ENCODE measurements at places on chromosomes 13 and 19. TPM values are rescaled to one million over a fixed set of nuclear protein-coding genes. Genes with fewer than 3 reads are reported as not detected.

Gene ZNF787
- 15.5 TPM for total RNA-seq

Gene ZNF813
- 4.2 TPM for total RNA-seq

Gene RCBTB2
- 6.0 TPM for total RNA-seq

DNA sequence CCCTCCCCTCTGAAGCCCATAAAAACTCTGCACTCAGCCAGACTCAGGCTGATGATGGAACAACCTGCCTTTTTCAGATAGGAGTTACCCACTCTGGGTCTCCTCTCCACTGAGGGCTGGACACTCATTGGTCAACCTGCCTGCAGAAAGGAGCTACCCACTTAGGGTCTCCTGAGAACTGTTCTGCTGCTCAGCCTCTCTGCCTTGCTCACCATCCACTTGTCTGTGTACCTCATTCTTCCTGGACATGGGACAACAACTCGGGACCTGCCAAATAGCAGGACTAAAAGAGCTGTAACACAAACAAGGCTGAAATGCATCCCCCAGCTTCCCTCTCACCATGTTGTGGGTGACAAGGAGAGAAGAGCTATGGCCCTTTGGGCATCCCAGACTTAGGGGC, 18.4 kb upstream of the RCBTB2 start:
- no peak for DNase-seq

DNA sequence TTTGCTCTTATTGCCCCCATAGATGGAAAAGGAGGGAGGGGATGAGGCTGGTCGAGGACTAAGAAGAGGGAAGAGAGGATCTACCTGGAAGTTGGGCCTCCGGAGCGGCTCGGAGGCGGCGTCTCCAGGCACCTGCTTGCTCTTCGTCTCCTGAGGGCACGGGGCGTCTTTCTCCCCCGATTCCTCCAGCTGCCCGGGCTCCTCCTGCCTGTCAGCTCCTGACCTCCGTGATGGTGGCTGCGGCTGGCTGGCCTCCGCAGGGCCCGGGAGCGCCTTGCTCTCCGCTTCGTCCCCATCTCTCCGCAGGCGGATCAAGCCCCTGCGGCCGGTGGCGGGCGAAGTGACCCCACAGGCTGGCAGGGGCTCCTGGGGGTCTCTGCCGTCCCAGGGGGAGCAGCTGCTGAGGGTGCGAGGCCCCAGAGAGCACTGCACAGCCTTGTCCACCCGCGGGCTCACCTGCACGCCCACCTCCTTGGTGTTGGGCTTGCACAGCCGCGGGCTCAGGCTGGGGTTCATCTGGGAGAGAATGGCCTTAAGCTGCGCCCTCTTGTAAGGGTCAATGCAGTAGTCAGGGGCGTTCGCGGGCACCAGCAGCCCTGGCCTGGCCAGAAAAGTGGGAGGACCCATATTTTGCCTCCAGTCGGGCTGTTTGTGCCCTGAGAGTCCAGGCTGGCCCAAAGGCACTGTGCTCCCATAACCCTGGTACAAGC, 3.8 kb downstream of the ZAR1L start:
- no peak for DNase-seq

- DNase-seq, result no peak
These were observed 32.4 kb downstream of the GPX4 start for GRCh38 chr19:1136201-1136600.

DNA sequence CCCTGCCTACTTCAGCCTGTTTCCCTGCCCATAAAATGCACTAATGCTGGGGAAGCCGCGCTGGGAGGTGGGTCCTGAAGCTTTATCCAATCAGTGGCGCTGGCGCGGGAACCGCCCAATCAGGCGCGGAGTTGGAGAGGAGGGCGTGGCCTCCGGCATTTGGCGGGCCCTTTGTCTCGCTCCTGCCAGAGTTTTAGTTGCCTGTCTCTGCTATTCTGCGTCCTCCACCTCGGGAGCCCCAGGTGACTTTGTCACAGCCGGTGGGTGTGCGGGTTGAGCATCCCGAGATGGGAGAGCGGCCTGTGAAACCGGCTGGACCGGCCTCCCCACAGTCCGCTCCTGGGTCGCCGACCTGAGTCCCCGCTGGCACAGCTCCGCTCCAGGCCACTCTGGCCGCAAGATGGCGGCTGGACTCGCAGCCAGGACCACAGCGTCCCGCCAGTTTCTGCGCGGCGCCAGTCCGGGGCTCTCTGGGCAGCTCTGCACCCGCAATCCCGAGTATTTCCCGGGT, 30.7 kb upstream of the ZNF429 start:
- peak; percentile 48 for DNase-seq

GRCh38 chr19:31372246-31372781, 23.1 kb upstream of the TSHZ3 start:
- DNase-seq, result no peak

GRCh38 chr13:113928685-113929627, 44.9 kb downstream of the C13orf46 start:
- DNase-seq, result peak; percentile 40

- no peak for DNase-seq
These were observed 787.3 kb upstream of the KLHL1 start for GRCh38 chr13:70895599-70895998.

DNA sequence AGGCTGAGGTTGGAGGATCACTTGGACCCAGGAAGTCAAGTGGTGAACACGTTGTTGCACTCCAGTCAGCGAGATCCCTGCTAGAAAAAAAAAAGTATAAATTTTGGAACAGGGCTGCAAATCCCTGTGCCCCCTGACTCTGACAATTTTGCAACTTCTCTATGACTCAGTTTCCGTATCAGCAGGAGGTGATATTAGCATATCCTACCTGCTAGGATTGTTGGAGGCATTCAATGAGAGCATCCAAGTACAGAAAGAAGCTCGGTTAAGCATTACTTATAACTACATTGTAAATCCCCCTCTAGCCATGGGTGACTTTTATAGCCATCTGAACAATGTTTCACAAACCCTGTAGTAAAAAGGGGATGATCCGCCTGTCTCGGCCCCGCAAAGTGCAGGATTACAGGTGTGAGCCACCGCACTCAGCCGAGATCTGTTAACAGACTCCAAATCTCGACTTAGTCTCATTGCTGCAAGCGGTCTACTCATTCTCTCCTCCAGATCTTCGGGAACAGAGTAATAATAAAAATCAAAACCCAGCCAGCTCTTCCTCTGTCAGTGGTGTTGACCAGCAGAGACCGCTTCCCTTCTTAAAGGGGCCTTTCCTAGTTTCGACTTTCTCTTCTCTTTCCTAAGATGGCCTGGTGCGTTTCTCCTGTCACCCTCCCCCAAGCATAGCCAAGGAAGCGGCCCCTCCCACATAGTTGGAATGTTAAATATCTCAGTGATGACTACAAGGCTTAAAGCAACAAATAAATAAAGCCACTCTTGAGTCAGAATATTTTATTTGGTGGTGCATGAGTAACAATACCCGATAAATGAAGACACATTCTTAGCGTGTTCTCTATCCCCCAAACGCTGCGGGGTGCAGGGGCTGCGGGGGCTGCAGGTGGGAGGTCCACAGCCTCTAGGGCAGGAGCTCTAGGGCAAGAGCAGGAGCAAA, 10.3 kb upstream of the BICRA start:
- peak; percentile 99 for DNase-seq

Measured in M059J (cell line).